Right cardiac atrium (tissue), 5 donors: ENCODE measurements at places on chromosomes 7 and 10. TPM values are rescaled to one million over a fixed set of nuclear protein-coding genes. Genes with fewer than 3 reads are reported as not detected.

Gene GJD4
- total RNA-seq: not detected

Gene COPG2
- total RNA-seq: 18.1 TPM

GRCh38 chr10:52999258-52999657, 226.7 kb upstream of the MBL2 start:
- DNase-seq: no peak

GRCh38 chr10:11353006-11353896, 258.2 kb downstream of the USP6NL start:
- DNase-seq: no peak

DNA sequence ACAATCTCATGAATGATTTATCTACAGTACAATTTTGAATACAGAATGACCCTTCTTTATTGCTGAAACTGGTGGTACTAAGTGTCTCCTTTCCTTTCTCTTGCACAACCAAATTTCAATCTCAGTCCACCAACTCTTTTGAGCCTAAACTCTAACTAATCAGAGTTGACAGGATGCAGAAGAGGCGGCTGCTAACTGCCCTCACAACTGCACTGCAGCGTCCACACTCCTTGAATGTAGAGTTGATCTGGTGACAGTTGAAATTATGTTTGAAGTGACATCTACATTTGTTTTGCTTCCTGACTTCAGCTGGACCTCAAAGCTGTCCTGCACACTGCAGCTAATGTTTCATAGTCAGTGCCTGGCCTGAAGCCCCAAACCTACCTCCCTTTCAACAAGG, 139.6 kb downstream of the ZMYND11 start:
- no peak for DNase-seq
